Coronary artery (tissue), 2 donors: ENCODE measurements at places on chromosomes 6 and 20.

DNA sequence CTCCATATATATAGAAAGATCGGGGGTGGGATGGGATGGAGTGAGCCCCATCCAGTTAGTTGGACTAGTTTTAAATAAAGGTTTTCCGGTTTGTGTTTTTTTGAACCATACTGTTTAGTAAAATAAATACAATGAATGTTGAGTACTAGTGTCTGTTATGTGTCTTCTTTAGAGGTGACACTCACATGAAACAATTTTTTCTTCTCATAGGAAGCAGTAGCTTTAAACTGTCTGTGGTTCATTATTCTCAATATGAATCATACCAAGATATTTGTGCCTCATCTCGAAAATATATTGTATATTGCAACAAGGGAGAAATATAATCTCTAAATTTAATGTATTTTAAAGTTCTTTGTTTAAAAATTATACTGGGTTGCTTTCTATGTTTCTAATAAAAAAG lies 33.4 kb downstream of the HSF2 start:
- DNase-seq: no peak

- DNase-seq: no peak
Observed at GRCh38 chr20:62461157-62461556, 14.6 kb downstream of the GATA5 start.

DNA sequence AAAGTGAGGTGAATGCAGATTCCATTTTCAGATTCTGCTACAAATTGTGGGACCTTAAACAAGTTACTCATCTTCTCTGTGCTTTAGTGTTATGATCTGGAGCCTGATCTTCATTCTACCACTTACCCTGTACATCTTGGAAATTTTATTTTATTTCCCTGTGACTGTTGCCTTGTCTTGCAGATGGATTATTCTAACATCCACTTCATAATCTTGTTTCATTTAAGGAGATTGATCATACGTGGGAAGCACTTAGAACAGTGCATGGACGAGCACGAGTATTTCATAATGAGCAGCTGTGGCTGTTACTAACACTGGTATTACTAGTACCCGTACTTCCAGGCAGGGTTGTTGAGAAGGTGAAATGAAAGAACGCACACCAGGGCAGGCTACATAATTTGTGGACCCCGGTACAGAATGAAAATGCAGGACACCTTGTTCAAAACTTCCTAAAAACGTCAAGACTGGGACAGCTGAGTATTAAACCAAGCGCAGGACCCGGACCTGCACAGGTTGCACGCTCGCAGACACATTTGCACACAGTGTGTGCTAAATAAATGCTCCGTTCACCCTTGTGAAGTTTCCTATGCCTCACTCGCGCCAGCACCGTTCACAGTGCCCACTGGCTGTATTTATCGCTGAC lies 535 bp upstream of the CCDC170 start:
- DNase-seq: no peak

DNA sequence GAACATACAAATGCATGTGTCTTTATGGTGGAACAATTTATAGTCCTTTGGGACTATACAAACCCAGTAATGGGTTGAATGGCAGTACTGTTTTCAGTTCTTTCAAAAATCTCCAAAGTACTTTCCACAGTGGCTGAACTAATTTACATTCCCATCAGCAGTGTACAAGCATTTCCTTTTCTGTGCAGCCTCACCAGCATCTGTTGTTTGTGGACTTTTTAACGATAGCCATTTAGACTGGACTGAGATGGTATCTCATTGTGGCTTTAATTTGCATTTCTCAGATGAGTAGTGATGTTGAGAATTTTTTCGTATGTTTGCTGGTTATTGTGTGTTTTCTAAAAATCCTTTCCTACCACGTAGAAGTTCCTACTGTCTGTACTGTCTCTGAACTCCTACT lies 327.2 kb upstream of the ZFP64 start:
- DNase-seq: no peak

DNA sequence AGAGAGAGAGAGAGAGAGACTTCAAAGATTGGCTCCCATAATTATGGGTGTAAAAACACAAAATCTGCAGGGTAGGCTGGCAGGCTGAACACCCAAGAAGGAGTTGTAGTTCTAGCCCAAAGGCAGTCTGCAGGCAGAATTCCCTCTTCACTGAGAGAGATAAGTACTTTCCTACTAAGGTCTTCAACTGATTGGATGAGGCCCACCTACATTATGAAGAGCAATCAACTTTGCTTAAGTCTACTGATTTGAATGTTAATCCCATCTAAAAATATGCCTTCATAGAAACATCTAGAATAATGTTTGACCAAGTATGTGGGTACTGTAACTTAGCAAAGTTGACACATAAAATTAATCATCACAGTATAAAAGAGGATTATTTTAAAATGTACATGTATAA lies 949.7 kb downstream of the HACE1 start:
- DNase-seq: no peak

DNA sequence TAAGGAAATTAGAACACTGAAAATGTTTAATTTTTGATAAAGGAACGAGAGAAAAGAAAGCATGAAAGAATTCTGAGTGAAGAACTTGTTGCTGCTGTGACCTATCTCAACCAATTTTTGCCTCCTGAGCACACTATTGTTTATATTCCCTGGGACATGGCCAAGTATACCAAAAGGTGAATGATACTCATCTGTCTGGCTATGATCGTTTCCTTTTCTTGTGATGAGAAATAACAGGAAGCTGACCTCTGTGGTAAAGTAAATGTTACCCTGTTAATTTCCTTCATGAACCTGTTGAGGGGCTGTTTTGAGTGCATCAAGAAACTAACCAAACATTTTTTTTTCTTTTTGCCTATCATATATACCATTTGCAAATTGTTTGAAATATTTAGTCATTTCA lies 69.1 kb downstream of the FIG4 start:
- no peak for DNase-seq

DNA sequence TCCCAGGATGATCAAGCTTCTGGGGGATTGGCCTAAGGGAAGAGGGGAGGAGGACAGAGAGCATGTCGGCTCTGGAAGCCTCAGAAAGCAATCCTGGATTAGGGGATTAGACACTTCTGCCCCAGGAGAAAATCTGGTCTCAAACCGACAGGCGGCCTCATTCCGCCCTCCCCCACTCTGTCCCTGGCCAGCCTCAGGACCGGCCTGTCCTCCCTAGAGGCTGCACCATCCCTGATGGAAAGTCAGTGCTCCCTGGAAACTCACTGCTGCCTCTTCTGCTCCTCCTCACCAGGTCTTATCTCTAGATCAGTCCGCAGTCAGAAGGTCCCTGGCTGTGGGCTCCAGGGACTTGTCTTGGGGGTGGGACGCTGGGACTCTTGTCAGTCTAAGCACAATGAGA lies 905 bp upstream of the SLC12A5 start:
- DNase-seq: no peak

GRCh38 chr20:57473246-57474048 lies 51.5 kb downstream of the CTCFL start:
- DNase-seq: peak; percentile 61

DNA sequence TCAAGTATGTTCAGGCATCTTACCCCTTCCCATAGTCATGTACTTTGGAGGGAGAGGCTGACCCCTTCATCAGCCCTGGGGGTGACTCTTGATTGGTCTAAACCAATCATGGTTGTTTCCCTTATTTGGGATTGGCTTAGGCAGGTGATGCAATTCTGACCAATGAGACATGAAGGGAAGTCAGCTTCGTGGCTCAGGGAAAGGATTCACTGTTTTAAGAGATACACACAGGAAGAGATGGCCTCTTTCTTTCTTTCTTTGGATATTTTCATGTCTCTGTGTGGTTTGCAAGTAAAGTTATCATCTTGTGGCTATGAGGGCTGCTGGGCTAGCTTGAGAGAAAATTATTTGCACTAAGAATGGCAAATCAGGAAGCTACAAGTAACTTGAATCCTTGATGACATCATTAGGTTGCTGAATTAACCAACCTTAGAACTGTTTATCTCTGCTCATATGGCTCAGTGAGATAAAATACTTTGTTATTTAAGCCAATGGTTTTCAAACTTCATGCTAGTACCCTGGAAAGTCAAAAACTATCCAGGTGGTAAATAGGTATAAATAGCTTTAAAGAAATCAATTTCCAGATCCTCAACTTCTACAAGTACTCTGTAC lies 144.2 kb upstream of the CENPW start:
- no peak for DNase-seq

- DNase-seq: no peak
Observed at GRCh38 chr20:55415567-55416142, 589.7 kb downstream of the CBLN4 start.

DNA sequence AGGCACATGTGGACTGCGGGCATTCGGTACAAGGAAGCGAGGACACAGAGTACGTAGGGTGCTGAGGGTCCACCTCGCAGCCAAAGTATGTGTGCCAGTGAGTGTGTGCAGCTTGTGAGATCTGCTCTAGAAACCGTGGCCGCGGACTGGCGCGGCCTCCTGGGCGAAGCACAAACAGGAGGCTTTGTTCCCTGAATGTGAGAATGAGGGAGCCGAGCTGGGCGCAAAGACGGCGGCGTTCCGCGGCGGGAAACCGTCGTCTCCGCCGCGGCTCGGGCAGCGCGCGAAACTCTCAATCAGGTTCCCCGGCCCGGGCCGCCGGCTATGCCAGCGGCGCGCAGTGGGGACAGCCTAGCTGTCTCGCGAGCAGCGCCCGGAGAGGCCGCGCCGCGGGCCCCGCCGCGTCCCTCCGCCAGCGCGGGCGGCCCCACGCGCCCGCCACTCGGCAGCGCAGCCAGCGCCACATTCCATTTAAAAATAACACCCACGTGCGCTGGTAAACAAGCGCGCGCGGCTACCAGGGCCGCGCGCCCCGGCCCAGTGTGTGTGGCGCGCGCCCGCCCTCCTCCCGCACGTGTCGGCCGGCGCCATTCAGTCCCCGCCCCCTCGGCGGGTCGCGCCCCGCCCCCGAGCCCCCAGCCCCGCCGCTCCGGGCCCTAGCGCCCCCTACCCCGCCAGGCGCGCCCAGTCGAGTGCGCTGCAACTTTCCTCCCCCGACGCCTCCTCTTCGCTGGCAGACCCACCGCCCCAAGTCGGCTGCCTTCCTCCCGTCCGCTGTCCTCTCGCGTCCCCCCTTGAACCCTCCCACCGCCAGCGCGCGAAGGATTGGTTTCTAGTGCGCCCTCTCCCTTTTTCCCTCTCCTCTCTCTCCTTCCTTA lies 3.0 kb upstream of the FOXO3 start:
- DNase-seq: no peak

DNA sequence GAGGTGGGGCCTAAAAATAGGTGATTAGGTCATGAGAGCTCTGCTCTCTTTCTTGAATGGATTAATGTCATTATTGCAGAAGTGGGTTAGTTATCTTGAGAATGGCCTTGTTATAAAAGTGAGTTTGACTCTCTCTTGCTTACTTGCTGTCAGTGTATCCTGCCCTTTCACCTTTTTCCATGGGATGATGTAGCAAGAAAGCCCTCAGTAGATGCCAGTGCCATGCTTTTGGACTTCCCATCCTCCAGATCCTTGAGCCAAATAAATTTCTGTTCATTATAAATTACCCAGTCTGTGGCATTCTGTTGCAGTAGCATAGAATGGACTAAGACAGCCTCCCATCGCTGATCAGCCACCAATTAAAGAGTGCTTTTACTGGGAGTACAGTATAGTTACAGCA lies 40.1 kb downstream of the UTRN start:
- no peak for DNase-seq
